ENCODE measurements at places on chromosomes 5 and 9.

GRCh38 chr9:117528225-117528624 is 113.4 kb upstream of the ASTN2 start:
- no peak for DNase-seq

GRCh38 chr5:109962882-109963603 is 273.3 kb downstream of the MAN2A1 start:
- DNase-seq = no peak

DNA sequence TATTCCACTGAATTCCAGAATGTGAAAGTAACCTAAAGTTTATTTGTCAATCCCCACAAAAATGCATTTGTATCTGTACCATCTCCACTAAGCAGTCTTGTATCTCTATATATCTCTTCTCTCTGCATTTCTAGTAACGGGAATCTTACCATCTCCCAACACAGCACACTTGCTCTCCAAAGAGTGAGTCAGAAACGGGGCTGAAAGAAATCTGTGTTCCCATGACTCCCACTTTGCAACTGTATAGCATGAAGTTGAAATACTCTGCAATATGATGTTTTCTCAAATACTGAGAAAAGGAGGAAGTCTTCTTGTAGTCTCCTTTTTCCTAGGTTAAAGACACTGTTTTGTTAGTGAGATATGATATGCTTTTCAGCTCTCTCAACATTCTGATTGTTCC is 848.8 kb upstream of the ACO1 start:
- DNase-seq = no peak

- DNase-seq = peak; percentile 90
These were observed 12.8 kb upstream of the MTAP start for GRCh38 chr9:21789541-21790037.

GRCh38 chr9:130627896-130628792 is 36.2 kb upstream of the PRDM12 start:
- no peak for DNase-seq

GRCh38 chr9:99400184-99400731 is 178.2 kb downstream of the SEC61B start:
- no peak for DNase-seq

GRCh38 chr9:86925686-86926085 is 21.6 kb downstream of the GAS1 start:
- DNase-seq = no peak
